ENCODE measurements at places on chromosomes 2 and 18.

DNA sequence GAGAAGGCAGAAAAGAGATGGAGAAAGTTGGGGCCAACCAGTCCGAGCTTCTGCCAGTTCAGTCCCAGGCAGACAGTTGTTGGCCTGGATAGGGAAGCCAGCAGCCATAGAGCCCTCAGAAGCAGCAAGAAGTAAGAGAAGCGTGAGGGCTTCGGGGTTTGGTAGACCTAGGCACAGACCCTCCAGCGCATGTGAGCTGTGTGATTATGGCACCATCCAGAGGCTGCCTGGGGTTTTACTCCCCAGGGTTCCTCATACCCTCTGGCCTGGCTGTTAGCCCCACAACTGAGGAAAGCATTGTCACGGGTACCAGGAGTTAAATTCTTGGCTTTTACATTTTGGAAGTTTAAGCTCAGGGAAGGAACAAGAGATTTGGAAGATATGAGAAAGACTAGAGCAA, 93.7 kb upstream of the RAB6C start:
- no peak for DNase-seq

- DNase-seq, result no peak
Observed at GRCh38 chr2:27960237-27960912, 69.8 kb downstream of the BABAM2 start.

GRCh38 chr2:185802926-185803325, 64.3 kb downstream of the FSIP2 start:
- no peak for DNase-seq

- no peak for DNase-seq
Observed at GRCh38 chr2:151111599-151112278, 149.9 kb downstream of the RBM43 start.

DNA sequence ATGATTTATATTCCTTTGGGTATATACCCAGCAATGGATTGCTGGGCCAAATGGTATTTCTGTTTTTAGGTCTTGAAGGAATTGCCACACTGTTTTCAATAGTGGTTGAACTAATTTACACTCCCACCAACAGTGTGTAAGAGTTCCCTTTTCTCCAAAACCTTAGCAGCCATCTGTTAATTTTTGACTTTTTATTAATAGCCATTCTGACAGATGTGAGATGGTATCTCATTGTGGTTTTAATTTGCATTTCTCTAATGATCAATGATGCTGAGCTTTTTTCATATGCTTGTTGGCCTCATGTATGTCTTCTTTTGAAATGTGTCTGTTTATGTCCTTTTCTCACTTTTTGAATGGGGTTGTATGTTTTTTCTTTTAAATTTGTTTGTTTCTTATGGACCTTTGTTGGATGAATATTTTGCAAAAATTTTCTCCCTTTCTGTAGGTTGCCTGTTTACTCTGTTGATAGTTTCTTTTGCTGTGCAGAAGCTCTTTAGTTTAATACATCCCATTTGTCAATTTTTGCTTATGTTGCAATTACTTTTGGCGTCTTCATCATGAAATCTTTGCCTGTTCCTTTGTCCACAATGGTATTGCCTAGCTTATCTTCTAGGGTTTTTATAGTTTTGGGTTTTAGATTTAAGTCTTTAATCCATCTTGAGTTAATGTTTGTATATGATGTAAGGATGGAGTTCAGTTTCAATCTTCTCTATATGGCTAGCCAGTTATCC, 119.7 kb upstream of the XIRP2 start:
- DNase-seq, result no peak

GRCh38 chr2:177625744-177626650, 233.4 kb downstream of the AGPS start:
- no peak for DNase-seq

DNA sequence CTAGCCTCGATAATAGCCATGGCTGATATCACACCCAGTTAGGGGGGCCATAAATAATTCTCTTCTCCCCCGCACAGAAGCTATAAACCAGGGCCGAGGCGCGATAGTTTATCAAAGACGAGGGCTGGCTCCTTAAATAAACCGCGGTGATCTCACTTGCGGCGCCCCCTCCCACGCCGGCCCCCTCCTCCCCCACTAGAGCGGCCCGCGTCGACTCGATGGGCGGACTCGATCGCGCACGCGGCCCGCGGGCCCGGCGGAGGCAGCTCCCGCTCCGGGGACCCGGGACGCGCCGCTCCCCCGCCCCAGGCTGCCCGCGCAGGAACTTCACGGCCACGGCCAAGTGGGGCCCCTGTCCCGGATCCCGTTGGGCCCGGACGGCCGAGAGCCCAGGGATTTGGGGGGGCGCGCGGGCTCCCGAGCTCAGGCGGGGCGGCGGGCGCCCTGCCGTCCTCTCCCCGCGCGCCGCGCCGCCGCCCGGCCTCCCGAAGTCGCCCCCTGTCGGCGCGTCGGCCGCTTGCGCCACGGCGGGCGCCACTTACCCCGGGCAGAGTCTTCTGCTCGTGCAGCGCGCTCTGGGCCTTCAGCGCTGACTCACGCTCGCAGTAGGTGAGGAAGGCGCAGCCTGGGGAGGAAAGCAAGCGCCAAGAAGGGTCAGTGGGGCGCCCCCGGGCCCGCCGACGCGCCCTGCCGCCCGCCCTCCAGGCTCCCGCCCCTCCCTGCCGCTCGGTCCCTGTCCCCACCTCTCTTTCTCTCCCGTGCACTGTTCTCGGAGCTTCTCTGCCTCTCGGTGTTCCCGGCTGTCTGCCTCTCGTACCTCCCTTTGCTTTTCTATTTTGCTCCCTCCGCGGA, 80.4 kb downstream of the CELF4 start:
- DNase-seq, result peak; percentile 20

GRCh38 chr2:231278868-231279267, 80.4 kb downstream of the ARMC9 start:
- DNase-seq, result no peak

GRCh38 chr2:214127571-214127970, 283.3 kb upstream of the VWC2L start:
- no peak for DNase-seq

DNA sequence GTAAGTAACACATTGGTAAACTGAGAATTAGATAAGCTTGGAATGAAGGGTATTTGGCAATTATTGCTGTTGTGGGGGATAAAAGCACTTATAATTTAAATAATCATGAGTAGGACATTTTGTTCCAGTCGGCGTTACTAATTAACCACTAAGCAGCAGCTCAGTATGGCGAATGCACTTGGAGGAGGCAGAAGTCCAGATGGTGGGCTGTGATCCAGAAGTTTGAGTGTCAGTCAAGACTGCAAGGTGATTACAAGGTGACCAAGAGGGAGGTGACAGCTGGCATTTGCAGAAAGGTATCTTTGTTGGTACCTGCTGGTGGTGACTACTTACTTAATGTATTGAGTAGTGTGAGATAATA, 643.6 kb upstream of the FAM98A start:
- no peak for DNase-seq

- DNase-seq, result no peak
Observed at GRCh38 chr2:1798785-1799144, 54.5 kb upstream of the PXDN start.

DNA sequence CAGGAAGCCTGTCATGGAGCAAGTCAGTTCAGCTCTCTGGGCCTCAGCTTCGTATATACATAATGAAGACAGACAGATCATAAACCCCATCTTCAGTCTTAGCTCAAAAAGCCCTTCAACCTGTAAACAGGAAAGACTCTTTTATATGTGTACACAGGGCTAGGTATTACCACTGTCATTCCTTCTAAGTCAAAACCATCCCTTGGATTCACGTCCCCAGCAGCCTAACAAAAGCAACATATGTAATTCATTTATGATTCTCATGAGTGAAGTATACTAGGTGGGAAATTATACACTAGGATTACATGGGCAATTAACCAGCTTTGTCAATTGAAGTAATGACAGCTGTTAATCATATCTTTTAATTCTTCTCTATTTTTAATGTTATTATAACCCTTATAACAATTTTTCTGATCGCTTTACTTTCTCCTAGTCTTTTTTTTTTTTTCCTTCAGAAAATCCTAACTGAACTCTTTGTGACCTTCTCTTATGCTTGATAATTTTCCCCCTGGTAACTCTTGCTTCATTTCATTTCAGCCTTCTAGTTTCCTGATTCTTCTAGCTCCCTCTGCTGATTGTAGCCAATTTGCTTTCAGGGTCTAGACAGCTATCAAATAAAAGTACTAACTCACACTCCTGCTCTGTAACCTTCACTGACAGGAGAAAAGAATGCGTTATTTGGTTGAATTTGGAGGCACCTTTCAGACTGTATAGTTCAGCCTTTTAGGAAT, 99.7 kb downstream of the RBM43 start:
- DNase-seq, result no peak

- DNase-seq, result no peak
Observed at GRCh38 chr18:8341481-8342230, 267.6 kb upstream of the RAB12 start.

DNA sequence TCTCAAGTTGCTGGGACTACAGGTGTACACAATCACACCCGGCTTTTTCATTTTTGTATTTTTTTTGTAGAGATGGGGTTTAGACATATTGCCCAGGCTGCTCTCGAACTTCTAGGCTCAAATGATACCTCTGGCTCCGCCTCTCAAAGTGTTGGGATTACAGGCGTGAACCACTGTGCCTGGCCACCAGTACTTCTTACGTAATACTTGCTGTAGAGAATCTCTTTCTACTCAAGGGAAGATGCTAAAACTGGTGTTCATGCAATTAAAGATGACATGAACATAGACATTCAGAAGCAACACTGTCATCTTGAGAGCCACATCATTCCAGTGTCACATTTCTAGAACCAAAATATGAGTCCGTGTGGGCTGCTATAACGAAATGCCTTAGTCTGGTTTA, 53.7 kb upstream of the FRZB start:
- DNase-seq, result no peak

GRCh38 chr18:79442508-79443221, 46.9 kb downstream of the NFATC1 start:
- no peak for DNase-seq

DNA sequence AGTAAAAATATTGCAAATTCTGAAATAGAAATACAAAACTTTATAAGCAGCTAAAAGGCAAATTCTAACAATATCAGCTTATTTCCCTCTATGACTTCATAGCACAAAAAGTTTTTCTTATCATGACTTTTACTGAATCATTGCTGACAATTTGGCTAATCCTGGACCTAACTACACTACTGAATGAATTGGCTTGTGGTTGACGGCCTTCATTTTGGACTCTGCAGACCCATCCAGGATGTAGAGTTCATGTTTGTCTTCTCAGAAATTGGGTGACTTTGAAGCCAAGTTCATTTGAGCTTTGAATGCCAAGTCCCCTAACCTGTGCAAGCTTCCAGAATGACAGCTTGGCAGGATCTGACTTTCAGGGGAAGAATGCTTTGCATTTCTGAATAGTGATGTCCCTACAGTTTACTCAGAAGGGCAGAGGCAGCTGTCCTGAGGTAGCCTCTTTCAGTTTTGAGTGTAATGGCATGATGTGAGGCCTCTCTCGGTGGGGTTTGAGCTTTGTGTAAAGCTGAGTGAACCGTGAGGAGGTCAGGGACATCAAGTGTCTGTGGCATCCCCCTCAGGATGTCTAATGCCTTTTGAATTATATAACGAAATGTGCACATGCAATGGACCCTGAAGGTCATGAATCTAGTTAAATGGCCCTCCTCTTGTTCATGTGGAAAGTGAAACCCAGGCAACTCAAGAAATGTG, 48.0 kb downstream of the EFEMP1 start:
- no peak for DNase-seq

- no peak for DNase-seq
Observed at GRCh38 chr2:33442528-33443079, 33.8 kb upstream of the RASGRP3 start.

- no peak for DNase-seq
Observed at GRCh38 chr2:217733461-217733860, 269.3 kb downstream of the TNS1 start.

DNA sequence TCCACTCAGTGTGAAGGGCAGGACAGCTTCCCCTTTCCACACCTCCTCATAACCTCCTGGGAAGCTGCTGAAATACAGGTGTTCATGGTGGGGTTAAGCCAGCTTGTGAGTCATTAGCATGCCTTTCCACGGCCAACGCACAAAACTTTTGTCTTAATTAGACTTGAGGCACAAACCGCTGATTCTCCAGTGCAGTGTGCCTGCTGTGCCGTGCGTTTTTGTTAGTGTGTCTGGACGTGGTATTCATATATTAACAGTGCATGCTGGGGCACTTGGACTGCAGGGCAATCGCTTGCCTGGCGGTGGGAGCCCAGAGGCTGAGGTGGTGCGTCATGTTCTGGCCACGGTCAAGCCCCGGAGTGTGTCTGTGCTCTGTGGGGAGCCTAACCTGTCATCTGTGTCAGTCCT, 156.2 kb downstream of the SH3RF3 start:
- no peak for DNase-seq

GRCh38 chr18:35889677-35890076, 82.8 kb upstream of the RMP24 start:
- DNase-seq, result no peak

- DNase-seq, result no peak
Observed at GRCh38 chr18:75544496-75544895, 117.0 kb upstream of the SMIM21 start.

DNA sequence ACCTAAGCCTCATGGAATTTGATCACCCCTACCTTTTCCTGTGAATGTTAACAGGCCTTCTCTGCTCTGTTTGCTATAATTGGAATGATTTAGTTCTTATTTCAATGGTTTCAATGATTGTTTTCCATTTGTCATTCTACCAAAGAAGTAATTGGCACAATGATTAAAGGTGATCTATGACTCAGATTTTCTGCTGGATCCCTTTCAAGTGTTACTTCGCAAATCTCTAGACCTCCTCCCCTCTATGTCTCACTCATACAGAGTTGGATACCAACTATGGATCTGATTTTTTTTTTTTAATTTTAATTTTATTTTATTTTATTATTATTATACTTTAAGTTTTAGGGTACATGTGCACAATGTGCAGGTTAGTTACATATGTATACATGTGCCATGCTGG, 29.6 kb upstream of the FAM117B start:
- no peak for DNase-seq

- DNase-seq, result no peak
Observed at GRCh38 chr18:22300665-22301636, 116.8 kb downstream of the CTAGE1 start.

DNA sequence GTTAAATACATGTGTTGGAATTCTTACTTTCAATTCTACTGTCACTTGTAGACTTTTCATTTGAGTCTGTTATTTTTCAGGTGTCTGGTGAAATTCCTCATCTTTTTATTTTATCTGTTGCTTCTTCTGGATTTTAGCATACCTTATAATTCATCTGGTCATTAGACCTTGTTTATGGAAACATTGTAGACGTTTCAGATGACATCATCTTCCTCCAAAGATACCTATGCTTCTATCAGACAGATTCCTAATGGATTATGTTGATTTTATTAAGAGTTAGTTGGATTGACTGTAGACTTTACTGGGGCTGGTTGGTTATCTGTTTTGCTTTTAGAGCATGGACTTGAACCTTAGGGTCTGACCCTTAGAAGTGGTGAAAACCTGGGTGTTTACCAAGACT, 15.3 kb upstream of the MFSD2B start:
- DNase-seq, result no peak

GRCh38 chr2:61045999-61046398, 19.7 kb upstream of the SANBR start:
- DNase-seq, result no peak

All from HL-60 (cell line).